ENCODE measurements at places on chromosomes 4 and X.

DNA sequence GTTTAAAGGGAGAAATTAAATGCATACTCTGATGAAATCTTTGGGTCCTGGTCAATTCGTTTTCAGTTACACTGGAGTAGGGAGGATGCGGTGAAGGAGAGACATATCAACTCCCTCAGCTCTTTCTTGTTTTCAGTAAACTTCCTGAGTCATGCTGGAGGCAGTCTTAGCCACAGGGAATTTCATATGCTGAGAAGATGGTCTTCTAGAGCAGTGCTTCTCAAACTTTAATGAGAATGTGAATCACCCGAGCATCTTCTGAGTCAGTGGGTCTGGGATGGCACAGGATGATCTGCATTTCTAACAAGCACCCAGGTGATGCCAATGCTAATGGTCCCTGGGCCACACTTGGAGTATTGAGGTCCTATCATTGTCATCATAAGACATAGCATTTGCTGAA is 214.5 kb downstream of the KIT start:
- no peak for DNase-seq

- DNase-seq: peak; percentile 70
These were observed 621.1 kb downstream of the BCOR start for GRCh38 chrX:39476604-39477021.

GRCh38 chr4:133565379-133565778 is 416.3 kb downstream of the PCDH10 start:
- DNase-seq: no peak

DNA sequence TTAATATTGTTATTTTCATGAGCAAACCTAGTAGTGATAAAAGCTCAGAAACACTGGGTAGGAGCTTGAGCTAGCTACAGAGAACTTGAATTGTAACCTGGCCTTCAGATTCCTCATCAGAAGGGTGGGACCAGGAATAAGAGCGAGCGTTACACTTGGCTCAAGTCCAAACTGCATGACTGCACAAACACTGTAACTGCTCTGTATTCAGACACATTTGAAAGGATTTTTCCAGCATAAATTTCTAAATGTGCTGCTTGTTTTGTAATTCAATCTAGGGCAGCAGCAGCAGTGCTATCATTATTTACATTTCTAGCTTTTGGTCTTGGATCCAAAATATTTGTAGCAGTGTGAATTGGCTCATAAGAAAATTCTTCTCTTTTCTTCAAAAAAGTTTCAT is 133.0 kb upstream of the TMLHE start:
- DNase-seq: peak; percentile 22

- DNase-seq: peak; percentile 57
These were observed 33.8 kb downstream of the CRLF2 start for GRCh38 chrX:1178580-1179057.

- DNase-seq: peak; percentile 73
These were observed 206.2 kb downstream of the TENM3 start for GRCh38 chr4:182449186-182449929.

Measured in retina (tissue), 1 donor.